ENCODE measurements at places on chromosomes 16 and 17.

GRCh38 chr16:51072591-51072990 is 78.5 kb downstream of the SALL1 start:
- DNase-seq, result no peak

GRCh38 chr17:79601604-79602424 is 9.0 kb downstream of the RBFOX3 start:
- no peak for DNase-seq

DNA sequence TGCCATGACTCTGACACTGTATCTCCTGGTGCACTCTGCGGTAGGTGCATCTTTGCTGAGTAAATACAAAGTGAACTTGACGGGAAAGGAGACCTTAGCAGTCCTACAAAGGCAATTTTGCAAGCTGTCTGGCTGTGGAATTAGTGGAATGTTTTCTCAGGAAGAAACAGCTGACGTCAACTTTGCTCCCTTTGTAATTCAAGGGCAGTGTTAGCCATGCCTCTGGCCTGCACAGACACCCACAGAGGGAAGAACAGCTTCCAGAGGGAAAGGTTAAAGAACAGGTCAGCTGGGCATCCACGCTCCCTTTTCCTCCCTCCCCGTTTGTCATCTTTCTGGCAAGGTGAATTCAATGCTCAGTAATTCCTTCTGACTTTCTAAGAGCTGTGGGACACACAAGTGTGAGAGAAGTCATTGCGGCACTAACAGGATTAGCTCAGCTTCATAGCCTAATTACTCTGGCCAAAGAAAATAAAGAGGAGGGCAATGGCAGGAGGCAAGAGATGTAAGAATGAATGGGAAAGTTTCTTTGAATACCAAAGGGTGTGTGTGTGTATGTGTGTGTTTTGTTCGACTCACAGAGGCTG is 476.9 kb upstream of the GOT2 start:
- no peak for DNase-seq

GRCh38 chr17:58277107-58277801 is 3.5 kb downstream of the MPO start:
- DNase-seq, result no peak

GRCh38 chr16:79598063-79598347 is 2.5 kb downstream of the MAF start:
- no peak for DNase-seq
